HS-27A (cell line): ENCODE measurements at places on chromosomes 7 and 10.

DNA sequence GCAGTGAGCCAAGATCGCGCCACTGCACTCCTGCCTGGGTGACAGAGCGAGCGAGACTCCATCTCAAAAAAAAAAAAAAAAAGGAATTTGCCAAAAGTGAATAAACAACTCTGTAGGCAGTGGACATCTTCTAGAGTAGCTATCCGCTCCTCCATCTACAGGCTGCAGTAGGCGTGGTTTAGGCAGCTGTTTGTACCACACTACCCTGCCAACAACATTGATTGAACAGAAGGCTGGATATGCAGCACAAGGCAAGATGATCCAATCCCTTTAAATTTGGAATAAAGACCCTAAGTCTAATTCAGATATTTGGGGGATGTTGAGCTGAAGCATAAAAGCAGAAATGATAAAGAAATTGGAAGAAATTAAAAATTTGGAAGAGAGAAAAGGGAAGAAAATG is 141.6 kb downstream of the TES start:
- no peak for DNase-seq

DNA sequence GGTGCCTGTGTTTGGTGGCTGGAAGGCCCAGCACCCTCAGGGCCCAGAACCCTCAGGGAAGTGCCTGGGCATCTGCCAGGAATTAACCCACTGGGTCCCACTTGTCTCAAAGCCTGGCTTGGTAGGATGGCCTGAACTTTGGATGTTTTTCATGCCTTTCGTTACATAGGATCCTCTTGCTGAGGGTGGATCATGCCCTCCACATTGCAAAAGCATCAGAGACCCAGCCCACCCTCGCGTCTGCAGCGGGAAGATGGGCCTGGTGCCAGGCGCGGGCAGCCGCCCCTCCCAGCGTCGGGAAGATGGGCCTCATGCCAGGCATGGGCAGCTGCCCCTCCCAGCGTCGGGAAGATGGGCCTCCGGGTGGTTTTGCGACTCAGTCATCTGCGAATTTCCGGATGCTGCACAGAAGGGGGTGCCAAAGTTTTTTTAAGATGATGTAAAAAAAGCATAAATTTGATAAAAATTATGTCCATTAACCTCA is 51.9 kb upstream of the PRKAR1B start:
- DNase-seq = no peak

DNA sequence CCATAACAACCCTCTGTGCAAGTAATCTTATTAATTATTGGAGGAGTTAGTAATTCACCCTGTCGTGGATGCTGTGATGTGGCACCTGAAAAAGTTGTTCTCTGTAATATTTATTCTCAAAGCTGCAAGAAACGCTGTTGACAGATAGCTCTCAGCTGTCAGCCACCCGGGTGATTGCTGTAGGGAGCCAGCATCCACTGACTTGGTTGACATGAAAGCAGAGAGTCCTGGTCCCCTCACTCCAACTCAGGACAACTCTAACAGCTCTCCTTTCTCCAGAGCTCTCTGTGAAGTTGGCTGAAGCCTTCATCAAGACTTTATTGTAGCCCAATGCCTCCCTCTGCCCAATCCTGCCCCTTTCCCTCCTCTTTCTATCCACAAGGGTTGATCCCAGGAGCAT is 98.0 kb downstream of the FAM107B start:
- no peak for DNase-seq

DNA sequence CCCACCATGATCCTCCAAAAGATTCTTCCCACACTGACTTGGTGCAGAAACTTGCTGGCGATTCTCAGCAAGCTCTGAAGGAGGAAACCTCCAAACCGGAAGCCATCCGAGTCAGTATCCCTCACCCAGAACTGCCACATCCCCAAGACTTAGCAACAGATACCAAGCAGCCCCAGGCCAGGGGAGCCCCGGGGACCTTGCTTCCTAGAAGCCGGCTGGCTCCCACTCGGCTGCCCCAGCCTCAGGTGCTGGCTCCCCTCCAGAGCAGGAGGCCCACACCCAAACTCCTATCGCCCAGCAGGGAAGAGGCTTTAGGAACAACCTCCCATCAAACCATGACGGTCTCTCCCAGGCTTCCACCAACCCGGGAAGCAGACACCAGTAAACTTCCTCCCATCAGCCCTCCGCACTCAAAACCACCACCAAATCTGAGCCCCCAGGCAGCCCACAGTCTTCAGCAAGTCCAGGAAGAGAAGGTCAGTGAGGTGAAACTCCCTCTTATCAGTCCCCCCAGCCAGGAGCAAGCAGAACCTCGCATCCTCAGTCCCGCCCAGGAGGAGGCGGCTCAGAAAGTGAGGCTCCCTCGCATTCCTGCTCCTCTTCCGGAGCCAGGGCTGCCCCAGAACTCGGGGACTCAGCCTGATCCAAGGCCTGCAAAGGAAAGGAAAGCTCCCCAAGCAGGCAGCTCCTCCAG is 82.3 kb downstream of the LRGUK start:
- DNase-seq = no peak

- DNase-seq = no peak
Observed at GRCh38 chr7:142301923-142302550, 44.2 kb upstream of the PRSS58 start.

- no peak for DNase-seq
Observed at GRCh38 chr7:98368716-98369115, 32.2 kb downstream of the BAIAP2L1 start.

- no peak for DNase-seq
Observed at GRCh38 chr10:5282137-5282536, 82.6 kb upstream of the UCN3 start.

GRCh38 chr7:51188987-51189386 is 127.6 kb downstream of the COBL start:
- DNase-seq = no peak

GRCh38 chr7:121761399-121761798 is 111.6 kb upstream of the PTPRZ1 start:
- no peak for DNase-seq

GRCh38 chr7:81525841-81526240 is 244.0 kb downstream of the HGF start:
- DNase-seq = no peak

DNA sequence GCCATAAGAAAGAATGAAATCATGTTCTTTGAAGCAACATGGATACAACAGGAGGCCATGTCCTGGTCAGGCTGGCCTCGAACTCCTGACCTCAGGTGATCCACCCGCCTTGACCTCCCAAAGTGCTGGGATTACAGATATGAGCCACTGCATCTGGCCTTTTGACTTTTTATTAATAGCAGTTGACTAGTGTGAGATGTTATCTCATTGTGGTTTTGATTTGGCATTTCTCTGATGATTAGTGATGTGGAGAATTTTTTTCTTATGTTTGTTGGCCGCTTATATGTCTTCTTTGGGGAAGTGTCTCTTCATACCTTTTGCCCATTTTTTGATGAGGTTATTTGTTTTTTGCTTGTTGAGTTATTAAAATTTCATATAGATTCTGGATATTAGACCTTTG is 400.9 kb downstream of the SUGCT start:
- no peak for DNase-seq

DNA sequence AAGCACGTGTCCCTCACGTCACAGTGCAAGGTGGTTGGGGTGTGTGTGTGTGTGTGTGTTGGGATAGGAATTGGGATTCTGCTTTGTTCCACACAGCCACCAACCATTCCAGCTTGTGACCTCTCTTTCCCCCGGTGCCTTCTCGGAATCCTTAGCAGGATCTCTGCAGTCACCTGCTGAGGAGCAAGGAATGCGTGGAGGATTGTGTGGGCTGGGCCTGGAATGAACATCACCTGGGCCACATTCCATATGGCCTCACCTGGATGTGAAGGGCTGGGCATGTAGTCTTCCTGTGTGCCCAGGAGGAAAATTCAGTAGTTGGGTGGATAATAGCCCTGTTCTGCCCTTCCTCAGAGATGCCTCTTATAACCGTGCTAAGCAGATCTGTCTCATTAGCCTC is 113.8 kb downstream of the CHN2 start:
- DNase-seq = no peak

DNA sequence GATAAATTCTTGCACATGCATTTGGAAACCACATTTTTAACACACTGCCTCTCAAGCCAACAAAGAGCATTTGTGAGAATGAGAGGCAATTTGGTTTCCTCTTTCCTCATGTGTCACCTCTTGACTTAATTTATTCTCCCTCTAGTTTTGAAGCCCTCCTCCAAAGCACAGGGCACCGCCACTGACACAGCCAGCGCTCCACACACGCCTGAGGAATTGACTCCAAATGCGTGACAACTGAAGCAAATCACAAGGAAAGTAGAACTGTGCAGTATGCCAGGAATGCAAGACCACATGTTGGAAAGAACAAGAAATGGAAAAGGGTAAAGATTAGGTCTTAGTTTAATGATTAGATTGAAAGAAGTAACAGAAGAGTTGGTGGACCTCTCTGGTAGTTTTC is 173.3 kb downstream of the LSM5 start:
- no peak for DNase-seq

- DNase-seq = no peak
Observed at GRCh38 chr7:14698239-14698638, 204.3 kb downstream of the DGKB start.

GRCh38 chr7:32164341-32164996 is 94.3 kb upstream of the PDE1C start:
- DNase-seq = peak; percentile 62

GRCh38 chr7:103574576-103574975 is 128.6 kb upstream of the SLC26A5 start:
- no peak for DNase-seq

DNA sequence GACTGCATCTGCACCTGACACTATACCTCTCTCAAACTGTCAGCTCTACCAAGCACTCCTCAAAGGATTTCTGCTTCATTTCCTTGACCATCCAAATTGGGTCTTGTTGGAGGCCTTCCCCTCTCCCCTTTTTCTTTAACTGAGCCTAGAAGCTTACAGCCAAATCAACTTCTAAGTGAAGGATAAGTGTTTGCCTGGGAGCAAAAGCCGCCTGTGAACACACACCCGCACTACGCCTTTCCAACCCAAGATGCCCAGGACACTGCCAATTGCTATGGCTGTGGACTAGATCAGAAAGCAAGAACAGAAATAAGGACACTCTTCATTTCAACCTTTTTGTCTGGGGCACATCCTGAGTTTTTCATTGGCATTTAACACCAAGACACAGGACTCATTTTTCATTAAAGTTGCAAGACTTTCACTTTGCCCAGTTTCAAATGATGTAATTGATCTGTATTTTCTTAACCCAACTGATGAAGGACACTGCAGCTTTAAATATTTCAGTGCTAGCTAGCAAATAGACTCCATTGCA is 52.8 kb downstream of the CPEB3 start:
- no peak for DNase-seq

GRCh38 chr7:15561835-15562234 is at the start of gene AGMO:
Gene AGMO, minus strand, starts transcription at chr7:15562015.
- DNase-seq = no peak

DNA sequence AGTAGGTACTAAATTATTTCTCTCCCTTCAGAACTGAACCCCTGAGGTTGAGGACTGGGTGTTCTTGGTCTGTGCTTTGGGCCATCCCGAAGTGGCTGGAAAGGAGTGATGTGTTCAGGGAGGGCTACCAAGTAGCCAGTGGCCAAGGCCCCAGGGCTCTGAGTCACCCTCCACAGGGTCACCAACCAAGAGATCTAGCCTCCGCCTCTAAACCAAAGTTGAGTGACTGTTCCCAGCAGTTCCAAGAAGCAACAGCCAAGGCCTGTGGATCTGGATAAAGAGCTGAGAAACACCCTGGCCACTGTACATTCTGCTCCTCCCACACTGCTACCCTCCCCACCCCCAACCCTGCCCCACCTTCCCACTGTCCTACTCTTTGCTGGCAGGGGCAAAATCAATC is 35.5 kb upstream of the KCNMA1 start:
- no peak for DNase-seq

- DNase-seq = no peak
Observed at GRCh38 chr10:35043796-35044344, 46.3 kb downstream of the CUL2 start.
